ENCODE measurements at places on chromosomes 13 and 19.

DNA sequence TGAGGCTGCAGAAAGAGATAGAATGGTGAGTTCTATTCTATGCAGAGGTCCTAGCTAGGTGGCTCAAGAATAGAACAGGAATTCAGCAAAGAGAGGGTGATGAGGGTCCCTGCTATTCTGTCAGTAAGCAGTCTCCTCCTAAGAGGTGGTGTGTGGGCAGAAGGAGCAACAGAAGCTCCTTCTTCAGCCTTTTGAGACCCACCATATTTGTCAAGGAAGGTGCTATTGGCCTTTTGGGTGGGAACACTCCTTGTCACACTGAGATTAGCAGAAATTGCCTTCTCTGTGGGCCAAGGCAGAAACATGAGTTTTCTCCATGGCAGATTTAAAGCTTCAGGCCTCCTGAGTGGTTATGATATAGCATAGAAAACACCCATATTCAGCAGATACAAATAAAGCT lies 39.4 kb upstream of the RAP2A start:
- DNase-seq = no peak

DNA sequence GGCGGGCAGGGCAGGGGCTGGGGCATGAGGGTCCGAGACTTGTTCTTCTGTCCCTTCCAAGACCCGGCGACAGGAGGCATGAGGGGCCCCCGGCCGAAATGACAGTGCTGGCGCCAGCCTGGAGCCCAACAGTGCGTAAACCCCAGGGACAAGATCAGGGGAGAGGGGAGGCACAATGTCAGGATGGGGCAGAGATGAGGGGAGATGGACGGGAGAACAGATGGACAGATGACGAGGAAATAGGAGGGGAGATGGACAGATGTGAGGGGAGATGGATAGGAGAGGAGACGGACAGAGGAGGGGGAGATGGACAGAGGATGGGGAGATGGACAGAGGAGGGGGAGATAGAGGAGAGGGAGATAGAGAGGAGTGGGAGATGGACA lies 518 bp downstream of the FLT3LG start:
- DNase-seq = no peak

DNA sequence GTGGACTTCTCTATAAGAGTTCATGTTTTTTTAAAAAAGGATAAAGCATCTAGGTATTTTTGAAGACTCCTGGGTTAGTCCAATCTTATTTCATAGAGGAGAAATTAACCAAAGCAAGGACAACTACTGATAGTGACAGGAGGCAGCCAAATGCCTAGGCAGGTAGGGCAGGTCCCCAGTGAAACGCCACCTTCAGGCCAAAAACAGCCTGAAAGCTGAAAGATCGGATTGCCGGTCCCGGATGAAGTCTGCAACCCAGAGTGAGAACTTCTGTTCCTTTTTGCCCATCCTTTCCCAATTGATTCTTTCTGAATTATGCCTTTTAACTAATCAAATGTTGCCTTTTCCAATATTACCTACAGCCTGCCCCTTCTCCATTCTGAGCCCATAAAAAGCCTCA lies 6.1 kb upstream of the GGACT start:
- no peak for DNase-seq

GRCh38 chr19:3105641-3106508 lies 11.7 kb downstream of the GNA11 start:
- DNase-seq = no peak

DNA sequence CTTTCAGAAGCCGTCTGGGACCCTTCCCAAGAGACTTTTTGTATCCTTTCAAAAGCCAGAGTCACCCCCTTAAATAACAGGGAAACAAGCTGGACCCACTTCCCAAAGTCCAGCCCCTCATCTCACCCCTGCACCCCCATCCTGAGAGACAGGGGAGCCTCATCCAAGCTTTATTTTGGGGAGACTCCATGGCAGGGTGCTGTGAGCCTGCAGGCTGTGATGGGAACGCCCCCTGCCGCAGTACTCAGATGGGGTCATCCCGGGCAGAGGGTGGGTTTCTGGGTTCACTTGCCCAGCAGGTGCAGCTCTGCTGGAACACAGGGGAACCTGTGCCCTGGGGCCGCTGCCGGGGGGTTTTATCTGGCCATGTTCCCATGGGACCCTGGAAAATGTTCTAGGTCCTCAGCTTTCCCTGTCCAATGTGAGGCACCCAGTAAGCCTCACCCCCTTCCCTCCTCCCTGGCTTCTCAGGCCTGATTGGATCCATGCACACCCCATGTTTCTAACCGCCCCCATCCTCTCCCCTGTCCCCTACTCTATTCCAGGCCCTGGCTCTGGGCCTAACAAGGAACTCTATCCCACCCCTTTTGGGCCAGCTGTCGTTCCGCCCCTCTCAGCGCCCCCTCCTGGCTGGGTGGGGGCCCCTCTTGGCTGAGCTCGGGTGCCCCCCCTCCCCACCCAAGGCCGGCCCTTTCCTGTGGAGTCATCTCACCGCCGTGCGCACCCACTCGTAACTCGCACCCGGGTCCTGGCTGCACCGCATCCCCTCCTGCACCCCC lies 1.0 kb downstream of the HIF3A start:
- no peak for DNase-seq

DNA sequence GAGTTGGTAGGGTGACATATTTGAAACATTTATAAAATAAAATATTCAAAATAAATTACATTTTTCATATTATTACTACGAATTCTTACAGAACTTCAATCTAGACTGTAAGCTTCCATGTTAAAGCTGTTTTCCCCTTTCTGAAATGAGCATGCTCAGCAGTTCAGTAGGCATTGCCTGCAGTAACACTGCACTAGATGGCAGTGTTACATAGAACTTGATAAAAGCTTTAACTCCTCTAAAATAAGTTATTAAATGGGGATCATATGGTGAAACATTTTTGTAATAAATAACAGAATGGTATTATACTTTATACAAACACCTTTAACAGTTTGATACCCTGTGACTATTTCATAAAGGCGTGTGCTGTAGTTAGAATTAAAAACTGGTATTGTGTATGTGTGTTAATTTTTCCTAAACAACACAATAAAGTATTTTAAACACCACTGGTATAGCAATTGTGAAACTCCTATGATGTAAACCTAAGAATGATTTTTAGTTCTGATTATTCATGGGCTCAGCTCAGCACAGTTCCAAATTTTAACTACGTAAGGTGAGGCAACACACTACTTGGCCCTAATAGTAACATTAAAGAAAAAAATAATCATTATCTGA lies 11.6 kb upstream of the GPR18 start:
- no peak for DNase-seq

DNA sequence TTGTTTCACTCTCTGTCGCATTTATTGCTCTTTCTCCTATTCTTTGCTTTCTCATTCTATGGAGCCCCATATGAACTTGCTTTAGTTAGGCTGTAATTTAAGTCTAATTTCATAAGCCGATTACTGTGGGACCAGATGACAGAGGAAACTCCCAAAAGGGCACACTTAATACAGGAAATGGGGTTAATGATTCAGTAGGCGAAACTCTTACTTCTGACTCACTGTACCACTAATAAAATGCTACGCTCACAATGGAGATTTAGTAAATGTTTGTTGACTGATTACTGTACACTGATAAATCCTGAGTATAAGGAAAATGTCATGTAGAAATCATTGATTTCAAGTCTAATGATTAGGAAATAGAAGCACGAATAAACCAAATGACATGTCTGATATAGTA lies 276.4 kb downstream of the KLF5 start:
- DNase-seq = no peak

DNA sequence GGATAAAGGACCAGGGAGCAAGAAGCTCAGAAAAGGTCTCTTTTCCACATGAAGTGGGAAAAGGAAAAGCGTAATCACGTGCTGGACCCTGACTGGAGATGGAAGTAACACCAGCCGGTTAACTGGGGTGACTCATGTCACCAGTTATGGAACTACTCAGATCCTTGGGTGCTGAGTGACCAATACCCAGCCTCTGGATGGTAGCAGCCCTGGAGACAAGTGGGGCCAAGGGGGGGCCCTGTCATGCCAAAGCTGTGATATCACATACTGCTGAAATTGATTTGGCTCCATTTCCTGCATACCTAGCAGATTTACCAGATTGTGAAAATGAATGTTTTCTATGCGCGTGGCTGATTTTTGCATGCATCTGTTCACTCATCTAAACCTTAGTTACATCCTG lies 158.9 kb downstream of the ZIC5 start:
- DNase-seq = no peak

GRCh38 chr19:566844-567243 lies 5.6 kb upstream of the BSG start:
- no peak for DNase-seq

Measured in stimulated activated naive CD8-positive, alpha-beta T cell treated with anti-CD3 and anti-CD28 coated beads, Interleukin-15, amount 100 ng/mL, for 72 hours (primary cell).